Testis (tissue), 5 donors: ENCODE measurements at places on chromosomes 1 and 21.
A peak's percentile ranks its signal among the peaks of the same experiment; 100 is the strongest.

- DNase-seq = no peak
Observed at GRCh38 chr1:165298203-165298820, 58.2 kb downstream of the LMX1A start.

GRCh38 chr1:155974208-155975115, 3.9 kb downstream of the ARHGEF2 start:
- DNase-seq = no peak

DNA sequence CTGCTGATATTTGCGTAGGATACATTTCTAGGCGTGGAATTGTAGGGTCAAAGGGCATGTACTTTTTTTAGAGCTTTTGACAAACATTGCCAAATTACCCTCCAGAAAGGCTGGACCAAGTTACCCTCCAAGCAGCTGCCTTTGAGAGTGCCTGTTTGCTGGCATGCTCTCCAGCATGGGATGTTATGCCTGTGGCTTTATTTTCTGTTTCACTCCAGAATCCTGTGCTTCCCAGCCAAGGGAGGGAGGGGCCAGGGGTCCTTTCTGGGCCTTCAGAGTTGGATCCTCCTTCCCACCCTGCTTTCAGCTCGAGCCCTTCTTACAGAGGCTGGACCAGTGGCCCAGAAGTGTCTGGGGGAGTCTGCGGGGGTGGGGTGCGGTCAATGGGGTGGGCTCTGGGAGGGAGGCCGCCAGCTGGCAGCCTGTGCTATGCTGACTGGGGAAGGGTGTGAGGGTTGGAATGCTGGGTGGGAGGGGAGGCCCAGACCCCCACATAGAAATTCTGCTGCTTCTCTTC, 81.2 kb downstream of the EPHB2 start:
- no peak for DNase-seq

- no peak for DNase-seq
Observed at GRCh38 chr21:24217151-24217550, 1390.1 kb downstream of the MRPL39 start.

DNA sequence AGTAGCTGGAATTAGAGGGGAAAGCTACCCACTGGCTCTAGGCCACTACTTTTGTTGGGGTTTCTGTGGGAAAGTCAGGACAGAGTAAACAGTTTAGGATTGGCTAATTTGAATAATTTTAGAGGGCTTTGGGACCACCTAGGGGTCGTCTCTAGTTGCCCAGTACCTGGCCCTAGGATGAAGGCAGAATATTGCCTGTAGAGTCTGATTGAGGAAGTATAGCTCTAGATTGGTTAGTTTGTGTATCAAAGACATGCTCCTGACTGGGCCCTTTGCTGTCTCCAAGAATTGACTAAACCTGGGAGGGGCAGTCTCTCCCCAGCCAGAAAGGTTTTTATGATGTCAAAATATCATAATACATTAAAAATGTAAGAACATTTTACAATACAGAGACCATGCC, 142.0 kb downstream of the POU2F1 start:
- DNase-seq = no peak

DNA sequence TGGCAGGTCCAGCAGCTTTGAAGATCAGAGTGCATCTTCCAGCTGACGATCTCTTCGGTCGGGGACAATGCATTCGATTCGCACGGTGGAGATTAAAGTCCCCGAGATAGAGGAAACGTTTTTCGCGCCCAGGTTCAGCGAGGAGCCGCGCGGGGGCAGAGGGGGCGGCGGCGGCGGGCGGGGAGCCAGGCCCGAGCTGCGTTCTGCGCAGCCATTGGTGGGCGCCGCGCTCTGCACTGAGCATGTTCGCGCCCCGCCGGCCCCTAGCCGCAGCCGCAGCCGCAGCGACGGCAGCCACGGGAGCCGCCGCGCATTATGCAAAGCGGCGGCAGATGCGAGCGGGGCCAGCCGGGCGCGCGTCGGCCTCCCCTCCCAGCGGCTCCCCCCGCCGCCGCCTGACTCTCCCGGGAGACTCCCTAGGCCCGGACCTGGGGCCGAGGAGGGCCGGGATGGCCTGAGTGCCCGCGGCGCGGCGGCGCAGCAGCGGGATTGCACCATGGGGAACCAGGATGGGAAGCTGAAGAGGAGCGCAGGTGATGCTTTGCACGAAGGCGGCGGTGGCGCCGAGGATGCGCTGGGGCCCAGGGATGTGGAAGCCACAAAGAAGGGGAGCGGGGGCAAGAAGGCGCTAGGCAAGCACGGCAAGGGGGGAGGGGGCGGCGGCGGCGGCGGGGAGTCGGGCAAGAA, at the start of gene FMN2:
FMN2 (plus strand) TSS at position 270 of the 687 bp plus-strand sequence; CDS start at position 497, 227 bp downstream.
- peak; percentile 67 for DNase-seq

DNA sequence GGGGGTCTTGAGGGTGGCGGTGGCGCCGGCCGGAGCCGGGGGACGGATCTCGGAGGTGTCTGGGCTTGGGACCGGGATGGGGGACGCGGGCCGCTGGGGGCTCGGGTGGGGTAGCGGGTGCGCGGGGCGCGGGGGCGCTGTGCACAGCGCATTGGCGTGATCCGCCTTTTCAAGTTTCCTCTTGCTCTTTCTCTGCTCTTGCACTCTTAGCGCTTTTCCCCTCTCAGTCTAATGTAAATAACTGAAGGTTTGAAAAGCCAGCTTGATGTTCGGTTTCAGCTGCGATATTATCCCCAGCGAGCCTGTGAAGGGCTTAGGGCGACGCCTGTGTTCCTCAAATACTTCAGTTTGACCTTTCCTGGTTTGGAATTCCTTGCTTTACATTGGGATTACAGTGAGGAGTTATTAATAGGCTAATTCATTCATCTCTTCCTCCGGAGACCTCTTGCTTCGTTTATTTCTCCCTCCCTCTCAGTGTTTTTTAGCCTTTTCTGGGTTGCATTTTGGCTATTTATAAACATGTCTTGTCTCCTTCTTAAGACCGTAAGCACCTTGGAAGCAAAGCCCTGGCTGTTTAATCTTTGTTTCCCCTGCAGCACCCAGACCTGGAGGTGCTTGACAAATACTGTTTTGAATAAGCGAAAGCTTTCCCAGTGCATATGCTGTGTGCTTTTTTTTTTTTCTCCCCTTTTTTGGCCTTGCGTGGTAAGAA, 693 bp downstream of the RAB4A start:
- DNase-seq = peak; percentile 55

DNA sequence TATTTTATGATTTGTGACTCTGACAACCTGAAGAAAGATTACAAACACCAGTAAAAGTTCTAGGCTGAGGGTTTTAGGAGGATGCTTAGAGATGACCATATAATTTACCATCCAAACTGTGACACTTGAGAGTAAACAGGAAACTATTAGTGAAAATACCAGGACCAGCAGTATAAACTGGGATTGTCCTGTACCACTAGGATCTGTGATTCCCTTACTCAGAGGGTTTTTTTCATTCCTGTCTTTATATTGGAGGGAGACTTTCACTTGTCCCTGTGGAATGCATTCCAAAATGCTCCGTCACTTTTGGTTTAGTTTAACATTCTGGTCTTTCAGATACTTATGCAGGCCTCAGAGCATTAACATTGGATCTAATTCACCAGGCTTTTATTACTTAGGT, 482.9 kb downstream of the PTBP2 start:
- no peak for DNase-seq

DNA sequence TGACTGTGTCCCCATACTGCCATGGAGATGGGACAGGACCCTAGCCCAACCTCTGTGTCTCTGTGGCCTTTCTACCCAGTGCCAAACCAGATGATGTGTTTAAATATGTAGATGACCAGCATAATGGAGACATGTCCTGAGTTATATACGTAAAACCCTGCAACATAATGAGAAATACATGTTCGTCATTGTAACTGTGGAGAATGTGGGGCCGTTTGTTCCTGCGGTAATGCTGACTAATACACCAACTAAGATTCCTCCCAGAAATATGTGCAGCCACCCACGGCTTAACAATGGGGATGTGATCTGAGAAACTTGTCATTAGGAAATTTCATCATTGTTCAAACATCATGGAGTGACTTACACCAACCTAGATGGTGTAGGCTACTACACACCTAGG, 71.7 kb upstream of the SIM2 start:
- DNase-seq = no peak

GRCh38 chr1:107952989-107953388, 12.0 kb downstream of the VAV3 start:
- no peak for DNase-seq

DNA sequence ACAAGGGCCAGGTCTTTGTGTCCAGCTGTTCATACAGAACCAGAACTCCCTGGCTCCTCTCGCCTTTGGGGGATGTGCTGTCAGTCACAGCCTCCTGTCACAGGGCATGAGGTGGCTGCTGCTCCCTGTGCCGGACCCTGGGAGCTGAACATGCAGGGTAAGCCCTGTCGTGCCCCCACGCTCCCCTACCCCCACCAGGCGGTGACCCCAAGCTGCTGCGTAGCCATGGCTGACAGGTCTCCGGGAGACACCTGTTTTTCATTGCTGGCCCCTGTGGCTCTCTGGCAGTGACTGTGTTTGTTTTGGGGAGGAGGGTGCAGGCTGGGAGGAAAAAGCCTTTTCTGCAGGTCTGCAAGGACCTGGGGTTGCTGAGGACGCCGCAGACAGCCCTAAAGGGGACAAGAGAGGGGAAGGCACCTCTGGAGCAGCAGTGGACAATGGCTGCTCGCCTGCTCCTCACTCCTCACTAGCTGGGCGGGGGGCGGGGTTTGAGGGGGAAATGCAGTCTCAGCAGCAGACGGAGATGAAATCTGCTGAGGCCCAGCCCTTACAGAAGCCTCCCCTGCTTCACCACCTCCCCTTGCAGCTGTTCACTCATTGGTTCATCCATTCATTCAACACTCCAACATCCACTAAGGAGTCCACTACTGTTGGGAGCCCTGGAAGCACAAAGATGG, 81.4 kb downstream of the TRABD2B start:
- no peak for DNase-seq

- no peak for DNase-seq
Observed at GRCh38 chr1:242055749-242056320, 56.9 kb upstream of the MAP1LC3C start.

GRCh38 chr1:110346690-110347089, 7.5 kb downstream of the RBM15 start:
- DNase-seq = no peak

DNA sequence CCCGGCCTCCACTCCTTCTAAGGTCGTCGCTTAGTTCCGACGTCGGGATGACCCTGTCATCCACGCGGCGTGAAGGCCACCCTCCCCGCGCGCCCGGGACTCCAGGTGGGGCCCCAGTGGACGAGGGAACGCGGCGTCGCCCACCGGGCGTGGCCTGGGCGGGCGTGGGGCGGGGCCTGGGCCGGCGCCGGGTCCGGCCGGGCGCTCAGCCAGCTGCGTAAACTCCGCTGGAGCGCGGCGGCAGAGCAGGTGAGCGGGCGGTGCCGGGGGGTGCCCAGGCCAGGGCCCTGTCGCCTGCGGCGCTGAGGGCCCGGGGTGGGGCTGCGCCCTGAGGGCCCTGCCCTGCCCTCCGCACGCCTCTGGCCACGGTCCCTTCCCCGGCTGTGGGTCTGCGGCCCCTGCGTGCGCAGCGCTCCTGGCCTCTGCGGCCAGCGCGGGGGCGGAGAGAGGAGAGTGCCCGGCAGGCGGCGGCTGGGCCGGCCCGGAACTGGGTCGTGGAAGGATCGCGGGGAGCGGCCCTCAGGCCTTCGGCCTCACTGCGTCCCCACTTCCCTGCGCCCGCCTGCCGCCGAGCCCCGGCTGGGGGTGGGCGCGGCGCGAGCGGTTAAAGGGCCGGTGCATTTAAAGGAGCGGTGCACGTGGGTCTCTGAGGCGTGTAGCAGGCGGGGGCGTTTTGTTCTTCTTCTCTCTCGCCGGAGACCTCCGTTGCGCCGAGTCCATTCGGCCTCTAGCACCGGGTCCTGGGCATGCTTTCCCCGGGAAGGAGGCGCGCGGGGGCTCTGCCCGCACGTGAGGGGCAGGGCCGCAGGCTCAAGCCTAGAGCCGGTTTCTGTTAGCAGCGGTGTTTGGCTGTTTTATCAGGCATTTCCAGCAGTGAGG, at the start of gene PSEN2:
PSEN2 (plus strand) TSS at position 216 of the 879 bp plus-strand sequence. CDS start 11,292 bp downstream, outside the sequence.
- peak; percentile 86 for DNase-seq

DNA sequence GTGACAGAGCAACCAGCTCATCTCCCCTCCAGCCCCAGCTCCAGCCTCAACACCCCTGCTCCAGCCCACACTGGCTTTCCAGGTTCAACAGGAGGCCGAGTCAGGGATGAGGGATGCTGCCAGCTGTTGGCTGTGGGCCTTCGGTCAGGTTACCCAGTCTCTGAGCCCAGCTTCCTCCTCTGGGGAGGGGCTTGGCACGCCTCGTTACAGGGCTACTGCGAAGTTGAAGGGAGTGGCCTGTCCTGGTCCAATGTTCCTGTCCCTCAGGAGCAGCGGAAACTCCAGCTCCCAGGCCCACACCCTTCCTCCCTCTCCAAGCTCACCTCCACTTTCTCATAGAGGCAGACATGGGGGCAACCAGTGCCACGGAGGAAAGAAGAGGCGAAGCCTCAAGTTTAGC, 15.1 kb upstream of the TAS1R2 start:
- DNase-seq = no peak
